ENCODE measurements at places on chromosomes 11 and 22. TPM values are rescaled to one million over a fixed set of nuclear protein-coding genes. Genes with fewer than 3 reads are reported as not detected.
A peak's percentile ranks its signal among the peaks of the same experiment; 100 is the strongest.

DNA sequence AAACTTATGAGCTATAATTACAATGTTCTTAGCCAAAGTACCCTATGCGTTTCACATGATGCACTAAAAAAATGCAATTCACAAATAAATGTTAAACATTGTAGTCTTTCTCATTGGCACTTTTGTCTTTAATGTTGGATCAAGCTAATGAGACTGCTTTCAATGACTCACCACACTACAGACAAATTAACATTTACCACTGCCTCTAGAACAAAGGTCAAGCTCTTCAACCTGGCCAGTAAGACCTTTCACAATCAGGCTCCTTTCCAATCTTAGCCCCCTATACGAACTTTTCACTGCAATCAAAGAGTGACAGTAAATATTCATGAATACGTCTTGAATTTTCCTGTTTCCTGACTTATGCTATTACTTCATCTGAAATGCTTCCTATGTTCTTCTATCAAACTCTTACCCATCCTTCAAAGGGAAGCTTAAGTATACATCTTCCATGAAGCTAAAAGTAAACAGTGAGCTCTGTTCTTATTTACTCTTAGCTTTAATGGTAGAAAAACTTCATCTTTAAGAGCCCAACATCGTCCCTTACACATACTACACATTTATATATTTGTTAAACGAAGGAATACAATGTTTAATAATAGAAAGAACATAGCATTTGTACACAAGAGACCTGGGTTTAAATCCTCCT, 326.6 kb upstream of the PITPNB start:
- no peak for DNase-seq

C11orf42 gene
- not detected for total RNA-seq

- no peak for DNase-seq
These were observed 2.5 kb downstream of the NCF4 start for GRCh38 chr22:36863281-36863680.

- DNase-seq = peak; percentile 29
These were observed 53.5 kb downstream of the PRR5L start for GRCh38 chr11:36349351-36350136.

INSC gene
- total RNA-seq = 0.41 TPM

- DNase-seq = no peak
These were observed 62.2 kb downstream of the DKK3 start for GRCh38 chr11:11946180-11946579.

Data from kidney (tissue), 22 donors.